ENCODE measurements at places on chromosomes 7 and 10.

DNA sequence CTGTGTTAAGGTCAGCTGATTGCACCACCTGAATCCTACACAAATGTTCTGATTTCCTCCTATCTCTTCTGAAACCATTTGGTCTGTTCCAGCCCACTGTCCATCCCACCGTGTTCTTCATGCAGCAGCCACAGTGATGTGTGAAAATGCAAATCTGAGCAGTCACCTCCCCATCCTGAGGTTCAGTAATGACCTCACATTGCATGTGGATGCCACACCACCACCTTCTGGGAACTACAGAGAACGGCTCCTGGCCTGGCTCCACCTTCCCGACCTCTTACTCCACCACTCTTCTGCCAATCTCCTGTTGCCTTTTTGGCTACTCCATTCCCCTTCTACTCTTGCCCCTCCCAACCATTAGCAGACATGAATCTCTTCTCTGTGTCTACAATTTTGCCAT, 244.4 kb downstream of the TNS3 start:
- DNase-seq: no peak

DNA sequence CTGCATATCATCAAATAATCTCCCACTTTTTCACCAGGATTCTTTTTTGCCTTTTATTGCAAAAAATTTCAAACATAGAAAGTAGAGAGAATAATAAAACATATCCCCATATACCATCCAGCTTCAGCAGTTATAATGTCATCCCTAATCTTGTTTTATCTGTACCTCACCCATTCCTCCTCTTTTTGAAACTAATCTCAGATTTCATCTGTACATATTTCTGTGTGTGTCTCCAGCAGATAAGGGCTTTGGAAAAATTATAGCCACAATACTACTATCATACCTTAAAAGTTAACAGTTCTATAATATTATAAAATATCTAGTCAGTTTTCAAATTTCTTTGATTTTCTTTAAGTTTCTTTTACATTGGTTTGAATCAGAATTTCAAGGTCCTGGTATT, 7.6 kb upstream of the ENTPD1 start:
- DNase-seq: no peak

- peak; percentile 69 for DNase-seq
These were observed 18.4 kb downstream of the CREB3L2 start for GRCh38 chr7:137983323-137984008.

DNA sequence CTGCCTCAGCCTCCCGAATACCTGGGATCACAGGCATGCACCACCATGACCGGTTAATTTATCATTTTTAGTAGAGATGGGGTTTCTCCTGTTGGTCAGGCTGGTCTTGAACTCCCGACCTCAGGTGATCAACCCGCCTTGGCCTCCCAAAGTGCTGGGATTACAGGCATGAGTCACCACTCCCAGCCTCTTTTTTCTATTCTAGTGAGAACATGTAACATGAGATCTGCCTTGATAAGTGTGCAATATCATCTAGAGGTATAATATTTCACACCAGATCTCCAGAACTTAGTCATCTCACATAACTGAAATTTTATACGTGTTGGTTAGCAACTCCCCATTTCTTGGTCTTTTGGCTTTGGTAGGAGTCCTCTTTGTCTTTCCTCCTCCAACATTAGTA, 656.9 kb downstream of the CNTNAP2 start:
- DNase-seq: no peak

DNA sequence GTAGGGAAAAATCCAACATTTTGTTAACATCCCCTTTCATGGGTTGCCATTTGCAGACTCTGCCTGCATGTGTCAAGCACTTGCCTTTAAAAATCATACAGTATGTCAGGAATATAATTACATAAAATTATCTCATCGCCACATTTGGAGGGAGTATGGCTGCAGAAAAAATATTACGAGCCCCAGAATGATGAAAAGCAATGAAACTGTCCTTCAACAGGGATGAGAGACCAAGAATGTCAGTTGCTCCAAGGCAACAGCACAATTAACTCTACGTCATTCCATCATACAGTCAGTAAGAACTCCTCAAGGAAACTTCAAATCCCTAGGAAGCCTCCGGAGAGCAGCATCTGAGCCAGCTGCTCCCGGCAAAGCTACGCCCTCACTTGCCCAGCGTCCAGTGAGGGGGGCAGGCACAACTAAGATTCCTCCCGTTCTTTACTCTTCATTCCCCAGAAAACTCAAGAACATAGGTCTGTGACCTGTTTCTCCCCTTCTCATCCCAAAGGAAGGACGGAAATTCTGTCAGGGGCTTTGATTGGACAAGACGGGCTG, 132.9 kb downstream of the ANLN start:
- no peak for DNase-seq

- DNase-seq: no peak
These were observed 26.3 kb downstream of the IPMK start for GRCh38 chr10:58241346-58241745.

DNA sequence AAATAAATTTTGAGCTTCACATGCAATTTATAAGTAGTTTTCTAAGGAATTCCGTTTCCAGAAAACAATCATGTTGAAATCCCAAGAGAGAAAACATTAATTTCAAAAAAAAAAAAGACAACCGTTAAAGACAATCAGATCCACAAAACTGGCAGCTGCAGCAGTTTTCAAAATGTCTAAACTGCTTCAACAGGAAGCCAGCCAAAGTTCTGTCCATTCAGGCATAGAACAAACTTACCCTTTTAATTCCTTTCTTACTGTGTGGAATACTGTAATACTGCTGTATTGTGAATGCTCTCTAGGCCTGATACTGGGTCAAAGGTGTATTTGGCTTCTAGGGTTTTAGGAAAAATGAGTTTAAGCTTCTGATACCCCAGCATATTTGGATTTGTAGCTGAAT, 31.6 kb downstream of the HOXA1 start:
- peak; percentile 40 for DNase-seq

DNA sequence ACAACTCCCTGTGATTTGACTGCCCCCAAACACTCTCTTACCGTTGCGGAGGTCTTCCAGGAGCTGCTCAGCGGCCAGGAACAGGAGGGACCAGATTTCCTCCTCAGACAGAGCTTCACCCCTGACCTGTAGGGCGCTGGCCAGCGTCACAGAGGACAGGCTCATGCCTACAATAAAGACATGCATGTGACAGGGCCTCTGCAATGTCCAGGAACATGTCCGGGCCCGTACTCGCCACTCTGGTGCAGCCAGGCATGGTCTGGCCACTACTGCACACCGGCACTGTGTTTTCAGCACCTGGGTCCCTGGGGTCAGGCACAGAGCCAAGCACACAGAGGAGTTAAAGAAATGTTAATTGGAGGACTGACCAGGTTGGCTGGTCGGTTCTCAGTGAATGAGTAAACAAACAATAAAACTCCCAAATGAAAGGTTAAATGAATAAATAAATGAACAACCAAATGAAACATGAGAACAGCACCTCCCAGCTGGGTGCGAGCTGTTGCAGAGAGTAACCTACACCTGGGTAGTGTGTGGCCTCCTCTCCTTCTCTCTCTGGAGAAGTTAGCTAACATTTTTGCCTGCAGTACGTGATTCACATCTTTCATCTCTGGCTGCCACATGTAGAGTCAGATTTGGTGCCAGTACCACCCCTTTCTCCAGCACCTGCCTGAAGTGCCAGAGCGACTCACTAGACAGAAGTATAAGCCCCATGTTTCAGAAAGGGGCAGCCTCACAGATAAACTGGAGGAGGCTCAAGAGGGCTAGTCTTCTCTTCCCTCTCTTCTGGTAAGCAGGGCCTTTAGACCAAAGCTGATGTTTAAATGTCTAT, 22.8 kb downstream of the FRMPD2 start:
- no peak for DNase-seq

DNA sequence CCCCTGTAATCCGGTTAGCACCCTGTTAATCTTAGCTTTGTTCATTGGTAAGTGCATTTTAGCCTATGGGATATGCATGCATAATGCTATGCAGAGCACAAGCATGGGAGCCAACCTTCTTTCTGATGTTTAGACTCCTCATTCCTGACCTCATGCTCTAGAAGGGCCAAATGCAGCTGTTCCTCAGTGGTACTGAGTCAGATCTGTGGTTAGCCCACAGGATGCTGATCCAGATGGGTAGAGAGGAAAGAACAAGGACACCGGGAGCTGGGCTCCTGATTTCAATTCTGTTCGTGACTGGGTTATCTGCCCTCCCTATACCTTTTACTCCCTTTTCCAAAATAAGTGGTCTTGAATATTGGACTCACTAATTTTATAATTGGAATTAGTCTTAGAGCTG, 31.7 kb upstream of the C10orf90 start:
- no peak for DNase-seq

- peak; percentile 40 for DNase-seq
These were observed 29.8 kb downstream of the C10orf67 start for GRCh38 chr10:23314835-23315239.

DNA sequence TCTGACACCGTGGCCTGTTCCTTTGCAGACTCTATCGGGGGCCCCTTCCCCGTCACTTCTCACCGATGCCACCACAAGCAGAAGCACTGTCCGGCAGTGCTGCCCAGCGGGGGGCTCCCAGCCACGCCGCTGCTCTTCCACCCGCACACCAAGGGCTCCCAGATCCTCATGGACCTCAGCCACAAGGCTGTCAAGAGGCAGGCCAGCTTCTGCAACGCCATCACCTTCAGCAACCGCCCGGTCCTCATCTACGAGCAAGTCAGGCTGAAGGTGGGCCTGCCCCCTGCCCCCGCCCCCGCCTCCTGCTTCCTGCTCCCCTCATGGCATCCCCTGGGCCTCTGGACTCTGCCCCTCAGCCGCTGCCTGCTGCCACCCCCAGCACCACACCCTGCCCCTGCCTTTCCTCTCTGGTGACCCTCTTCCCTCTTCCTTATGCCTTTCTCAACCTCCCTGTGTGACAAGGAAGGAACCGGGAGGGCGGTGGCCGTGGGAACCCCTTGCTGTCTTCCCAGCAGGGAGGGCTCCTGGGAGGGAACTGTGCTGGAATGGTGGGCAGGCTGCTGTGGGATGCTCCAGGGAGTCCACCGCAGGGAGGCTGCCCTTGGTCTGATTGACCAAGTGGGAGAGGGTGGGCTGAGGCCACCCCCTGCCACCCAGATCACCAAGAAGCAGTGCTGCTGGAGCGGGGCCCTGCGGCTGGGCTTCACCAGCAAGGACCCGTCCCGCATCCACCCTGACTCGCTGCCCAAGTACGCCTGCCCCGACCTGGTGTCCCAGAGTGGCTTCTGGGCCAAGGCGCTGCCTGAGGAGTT, 77.5 kb downstream of the NEURL1 start:
- DNase-seq: no peak

DNA sequence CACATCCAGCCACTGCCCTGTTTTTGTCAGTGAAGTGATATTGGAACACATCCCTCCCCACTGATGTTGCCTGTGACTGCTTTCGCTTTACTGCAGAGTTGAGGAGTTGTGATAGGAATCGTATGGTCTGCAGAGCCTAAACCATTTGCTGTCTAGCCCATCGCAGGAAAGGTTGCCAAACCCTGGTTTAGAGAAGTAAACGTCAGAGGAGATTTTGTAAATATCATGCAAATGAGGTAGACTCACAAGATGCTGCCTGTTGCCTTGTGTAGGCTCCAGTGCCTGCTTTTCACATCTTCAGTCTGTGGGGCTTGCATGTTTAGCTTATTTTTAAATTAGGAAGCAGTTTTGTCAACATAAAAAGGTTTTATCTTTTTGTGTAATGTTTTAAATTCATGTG, 107.1 kb downstream of the TRRAP start:
- DNase-seq: no peak

GRCh38 chr7:143485500-143485899, 7.8 kb downstream of the TAS2R41 start:
- no peak for DNase-seq

DNA sequence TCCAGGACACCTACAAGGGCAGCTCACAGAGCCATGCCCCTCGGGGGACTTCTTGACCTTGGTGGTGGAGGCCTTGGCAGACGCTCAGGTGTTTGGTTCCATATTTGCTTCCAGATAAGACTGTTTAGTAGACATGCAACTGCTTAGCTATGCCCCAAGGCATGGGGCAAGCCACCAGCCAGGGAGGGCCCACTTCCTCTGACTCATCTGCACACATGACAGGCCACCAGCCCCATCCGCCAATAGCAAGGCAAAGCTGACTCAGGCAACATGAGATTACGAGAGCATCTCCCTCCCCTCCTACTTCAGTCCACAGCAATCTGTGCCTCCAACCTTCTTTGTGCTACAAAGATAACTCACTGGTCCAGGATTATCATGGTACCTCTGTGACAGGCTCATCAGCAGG, 54.9 kb downstream of the KCNMA1 start:
- no peak for DNase-seq

GRCh38 chr7:28224172-28224571, 43.6 kb upstream of the JAZF1 start:
- DNase-seq: no peak

- no peak for DNase-seq
These were observed 53.8 kb downstream of the SMURF1 start for GRCh38 chr7:99089914-99090629.

GRCh38 chr10:102611514-102612087, 32.7 kb upstream of the TRIM8 start:
- DNase-seq: peak; percentile 22

- DNase-seq: no peak
These were observed 29.3 kb downstream of the KLF6 start for GRCh38 chr10:3755440-3756359.

DNA sequence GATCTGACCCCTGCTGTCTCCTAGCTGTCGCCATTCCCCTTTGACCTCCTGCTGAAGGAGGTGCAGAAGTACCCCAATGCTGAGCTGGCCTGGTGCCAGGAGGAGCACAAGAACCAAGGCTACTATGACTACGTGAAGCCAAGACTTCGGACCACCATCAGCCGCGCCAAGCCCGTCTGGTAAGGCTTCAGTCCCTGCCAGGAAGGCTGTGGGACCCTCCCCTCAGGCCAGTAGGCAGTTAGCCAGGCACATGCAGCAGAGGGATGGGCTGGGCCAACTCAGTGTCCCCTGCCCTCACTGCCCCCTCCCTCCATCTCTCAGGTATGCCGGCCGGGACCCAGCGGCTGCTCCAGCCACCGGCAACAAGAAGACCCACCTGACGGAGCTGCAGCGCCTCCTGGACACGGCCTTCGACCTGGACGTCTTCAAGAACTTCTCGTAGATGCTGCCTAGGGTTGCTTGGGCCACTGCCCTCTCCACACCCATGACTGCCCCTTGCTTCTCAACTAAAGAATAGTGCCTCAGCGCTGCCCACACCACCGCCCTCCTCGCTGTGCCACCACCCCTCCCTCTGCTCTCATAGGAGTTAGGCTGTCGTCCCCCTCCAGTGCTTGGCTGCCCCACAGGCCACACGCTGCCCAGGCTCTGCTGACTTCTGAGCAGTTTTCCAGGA, 41.0 kb upstream of the ZMIZ2 start:
- DNase-seq: no peak

- DNase-seq: no peak
These were observed 2.6 kb downstream of the PHYHIPL start for GRCh38 chr10:59179068-59179467.

DNA sequence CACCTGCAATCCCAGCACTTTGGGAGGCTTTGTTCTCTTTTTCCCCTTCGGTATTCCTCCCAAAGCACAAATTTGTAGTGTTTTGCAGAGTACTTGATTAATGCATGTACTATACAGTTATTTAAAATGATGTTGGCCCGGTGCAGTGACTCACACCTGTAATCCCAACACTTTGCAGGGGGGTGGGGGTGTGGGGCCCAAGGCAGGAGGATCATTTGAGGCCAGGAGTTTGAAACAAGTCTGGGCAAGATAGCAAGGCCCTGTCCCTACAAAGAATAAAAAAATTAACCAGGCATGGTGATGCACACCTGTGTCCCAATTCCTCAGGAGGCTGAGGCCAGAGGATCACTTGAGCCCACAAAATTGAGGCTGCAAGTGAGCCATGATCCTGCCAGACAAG, 26.8 kb upstream of the FOXK1 start:
- DNase-seq: no peak

Measured in femur (tissue), 1 donor.